ENCODE measurements at places on chromosomes 11 and 22.

DNA sequence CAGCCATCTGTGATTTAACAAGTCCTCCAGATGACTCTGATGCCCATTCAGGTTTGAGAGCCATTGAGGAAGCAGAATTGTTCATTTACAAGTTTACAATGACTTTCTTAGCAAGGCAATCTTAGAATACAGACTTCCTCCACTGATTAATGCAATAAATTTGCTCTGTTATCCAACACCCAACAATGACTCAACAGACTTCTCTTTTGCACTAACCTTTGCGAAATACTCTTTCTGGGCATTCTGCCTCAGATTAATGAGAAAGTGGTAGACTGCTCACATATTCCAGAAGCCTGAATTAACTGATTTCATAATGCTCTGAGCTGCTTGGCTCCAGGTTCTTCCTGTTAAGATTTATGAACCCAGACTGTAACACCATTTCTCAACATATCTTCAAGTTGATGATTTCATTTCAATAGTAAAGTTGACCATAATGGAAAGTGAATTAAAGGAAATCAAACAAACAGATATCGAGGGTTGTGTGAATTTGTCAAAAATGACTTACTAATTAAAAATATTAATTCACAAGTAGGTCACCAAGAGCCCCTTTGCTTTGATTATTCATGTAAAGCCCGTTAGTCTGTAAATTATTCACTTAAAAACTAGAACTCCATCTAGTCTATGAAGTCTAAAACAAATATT lies 70.5 kb upstream of the BLID start:
- no peaks in the 10 kb centered on the region for H3K36me3 ChIP-seq
- no peaks in the 10 kb centered on the region for H3K4me1 ChIP-seq
- DNase-seq, result no peak
- H3K27me3 ChIP-seq, result no peaks in the 10 kb centered on the region

DNA sequence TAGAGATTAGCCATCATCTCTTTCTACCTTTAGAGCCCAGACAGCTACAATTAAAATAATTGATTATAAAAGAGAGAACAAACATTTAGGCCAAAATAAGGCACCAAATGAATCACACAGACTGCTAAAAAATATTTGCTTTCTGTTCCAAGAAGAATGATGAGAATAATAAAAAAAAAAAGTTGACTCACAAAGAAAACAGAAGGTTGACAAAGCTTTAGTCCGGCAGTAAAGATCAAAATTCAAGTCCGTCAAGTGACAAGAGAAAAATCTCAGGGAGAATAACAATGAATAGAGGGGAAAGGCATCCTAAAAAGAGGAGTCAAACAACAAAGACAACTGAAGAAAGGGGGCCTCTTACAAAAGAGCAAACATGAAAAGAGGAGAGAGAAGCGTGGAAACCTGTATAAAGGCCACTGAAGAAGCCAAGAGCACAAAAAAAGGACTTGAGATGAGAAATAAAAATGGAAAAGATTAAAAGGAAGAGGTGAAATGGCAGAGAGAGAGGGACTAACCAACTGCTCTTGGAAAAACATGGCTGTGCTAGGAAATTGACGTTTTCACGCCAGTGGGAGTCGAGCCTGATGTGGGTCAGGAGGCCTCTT lies 910.2 kb downstream of the OPCML start:
- no peak overlapping the region for H3K27ac ChIP-seq
- H3K27me3 ChIP-seq, result no peaks in the 10 kb centered on the region
- DNase-seq, result no peak
- 0 out of 2 replicates have a peak, but pooled peaks cover 2% of the 10 kb centered on the region for H3K4me1 ChIP-seq
- no peaks in the 10 kb centered on the region for H3K36me3 ChIP-seq

DNA sequence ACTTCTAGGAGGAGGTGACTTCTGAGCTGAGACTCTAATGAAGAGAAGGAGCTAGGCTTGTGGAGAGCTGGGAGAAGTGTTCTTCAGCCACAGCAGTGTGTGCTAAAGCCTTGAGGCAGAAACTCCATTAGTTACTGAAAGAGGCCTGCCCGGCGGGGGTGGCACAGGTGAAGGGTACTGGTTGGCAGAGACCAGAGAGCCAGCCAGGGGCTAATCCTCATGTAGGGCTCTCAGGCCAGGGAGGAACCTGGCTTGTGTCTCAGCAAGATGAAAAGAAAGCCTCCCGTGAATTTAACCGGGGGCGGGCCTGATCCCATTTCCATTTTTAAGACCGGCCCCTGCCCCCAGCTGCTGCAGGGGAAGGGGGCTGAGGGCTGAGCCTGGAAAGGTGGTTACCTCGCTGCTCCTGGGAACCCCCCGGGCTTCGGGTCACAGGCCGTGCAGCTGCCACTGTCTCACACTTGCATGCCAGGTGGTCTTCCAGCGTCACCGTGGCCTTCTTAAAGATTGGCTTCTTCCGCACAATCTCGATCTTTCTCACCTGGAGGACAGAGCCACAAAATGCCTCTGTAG lies 15.0 kb downstream of the PDGFB start:
- peaks cover 20% of the 10 kb centered on the region for H3K36me3 ChIP-seq
- H3K4me3 ChIP-seq, result peak overlapping the region; percentile 50
- H3K27me3 ChIP-seq, result peaks cover 20% of the 10 kb centered on the region

DNA sequence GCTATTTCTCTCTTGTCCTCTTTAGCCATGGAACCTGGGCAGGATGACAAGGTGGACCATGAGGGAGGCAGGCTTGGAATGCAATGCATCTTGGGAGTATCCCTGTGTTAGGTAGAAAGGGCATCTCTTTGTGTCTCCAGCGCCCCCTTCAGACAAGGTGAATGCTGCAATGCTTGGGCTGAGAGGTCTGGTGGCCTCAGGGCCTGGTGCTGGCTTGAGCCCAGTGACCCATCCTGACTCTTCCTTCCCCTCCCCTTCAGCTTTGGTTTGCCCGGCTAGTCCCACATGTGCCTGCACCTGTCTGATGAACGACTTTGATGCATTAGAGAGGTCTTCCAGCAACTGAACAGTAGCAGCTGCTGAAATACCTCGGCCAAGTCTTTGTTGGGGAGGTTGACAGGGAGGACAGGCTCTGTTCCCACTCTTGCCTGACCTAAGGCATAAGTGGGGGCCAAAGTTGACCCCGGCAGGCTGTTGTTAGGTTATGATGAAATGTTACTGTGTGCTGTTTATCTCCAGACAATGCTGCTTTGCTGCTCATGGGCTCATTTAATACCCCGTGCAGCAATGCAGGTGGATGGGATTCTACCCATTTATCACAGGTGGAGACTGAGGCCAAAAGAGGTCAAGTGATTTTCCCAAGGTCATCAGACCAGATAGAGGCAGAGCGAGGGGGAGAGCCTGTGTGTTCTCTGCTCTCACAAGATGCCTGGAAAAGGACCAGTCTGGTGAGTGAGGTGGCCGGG lies 22.5 kb downstream of the MYO18B start:
- peaks cover 5% of the 10 kb centered on the region for H3K36me3 ChIP-seq
- H3K4me1 ChIP-seq, result no peaks in the 10 kb centered on the region
- H3K27ac ChIP-seq, result no peak overlapping the region
- DNase-seq, result peak; percentile 72
- peaks cover 2% of the 10 kb centered on the region for H3K27me3 ChIP-seq

GRCh38 chr11:109612496-109612895 lies 190.5 kb downstream of the C11orf87 start:
- H3K27ac ChIP-seq, result no peak overlapping the region
- DNase-seq, result no peak
- H3K27me3 ChIP-seq, result no peaks in the 10 kb centered on the region

- no peak overlapping the region for H3K27ac ChIP-seq
- H3K4me3 ChIP-seq, result no peak overlapping the region
- peak; percentile 93 for DNase-seq
- peaks cover 41% of the 10 kb centered on the region for H3K4me1 ChIP-seq
- no peaks in the 10 kb centered on the region for H3K36me3 ChIP-seq
These were observed 15.9 kb downstream of the PTPN5 start for GRCh38 chr11:18775492-18776292.

Data from WTC11 (cell line).